ENCODE measurements at places on chromosomes 16 and 17.

- DNase-seq = peak; percentile 52
These were observed 7.6 kb downstream of the MYO1C start for GRCh38 chr17:1484676-1485422.

DNA sequence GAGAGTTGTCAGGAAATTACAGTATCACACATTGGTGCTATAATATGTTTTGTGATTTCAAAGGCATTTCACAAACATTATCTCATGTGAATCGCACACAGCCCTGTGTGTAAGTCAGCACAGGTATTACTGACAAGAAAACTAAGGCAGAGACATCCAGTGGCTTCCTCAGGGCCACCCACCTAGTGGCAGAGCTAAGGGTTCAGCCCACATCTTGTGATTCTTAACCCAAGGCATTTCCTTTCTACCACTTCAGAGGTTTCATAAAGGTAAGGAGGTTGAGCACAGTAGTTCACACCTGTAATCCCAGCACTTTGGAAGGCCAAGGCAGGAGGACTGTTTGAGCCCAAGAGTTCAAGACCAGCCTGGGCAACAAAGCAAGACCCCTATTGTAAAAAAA, 58.2 kb downstream of the STX8 start:
- no peak for DNase-seq

- peak; percentile 15 for DNase-seq
These were observed 3.7 kb downstream of the HPR start for GRCh38 chr16:72066747-72067146.

GRCh38 chr16:83915081-83915480, 16.2 kb downstream of the MLYCD start:
- DNase-seq = no peak

Measured in neuronal stem cell (in vitro differentiated cells).